ENCODE measurements at places on chromosomes 1 and 21.
A peak's percentile ranks its signal among the peaks of the same experiment; 100 is the strongest.

- DNase-seq: no peak
Measured at GRCh38 chr1:225748529-225748928, 29.1 kb upstream of the SRP9 start.

DNA sequence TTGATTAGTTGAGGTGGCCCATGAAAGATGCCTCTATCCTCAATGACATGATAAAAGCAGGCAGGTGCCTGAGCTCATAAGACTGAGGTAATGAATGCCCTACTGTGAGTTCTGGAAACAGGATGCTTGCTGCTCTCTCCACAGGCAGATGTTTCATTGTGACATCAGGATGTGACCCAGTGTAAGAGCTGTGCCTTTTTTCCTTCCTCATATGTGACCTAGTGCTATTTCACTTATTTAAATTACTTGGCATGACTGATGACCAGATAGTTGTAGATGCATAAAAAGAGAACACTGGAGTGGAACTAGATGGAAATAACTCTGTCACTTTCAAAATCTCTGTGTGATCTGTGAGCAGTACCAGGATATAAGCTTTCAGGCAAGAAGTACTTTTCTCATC is 31.9 kb downstream of the KIF14 start:
- DNase-seq: no peak

GRCh38 chr21:45118099-45118498 is 43.7 kb downstream of the ADARB1 start:
- no peak for DNase-seq

DNA sequence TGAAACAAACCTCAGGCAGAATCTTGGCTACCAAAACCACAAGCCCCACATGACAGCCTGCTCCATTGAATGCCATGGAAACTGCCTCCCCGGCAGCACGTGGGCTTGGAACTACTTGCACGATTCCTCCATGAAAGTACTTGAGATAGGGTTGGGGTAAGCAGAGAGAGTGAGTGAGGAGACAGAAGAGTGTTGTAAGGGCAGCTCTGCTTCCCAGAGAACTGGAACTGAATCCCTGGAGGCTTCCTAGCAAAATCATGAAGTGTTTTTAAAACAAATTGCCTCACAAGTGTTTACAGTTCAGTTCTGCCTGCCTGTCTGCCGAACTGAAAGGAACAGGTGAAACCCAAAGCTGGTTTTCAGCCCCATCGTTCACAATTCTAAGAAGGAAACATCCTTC is 35.3 kb upstream of the DNASE2B start:
- peak; percentile 6 for DNase-seq

DNA sequence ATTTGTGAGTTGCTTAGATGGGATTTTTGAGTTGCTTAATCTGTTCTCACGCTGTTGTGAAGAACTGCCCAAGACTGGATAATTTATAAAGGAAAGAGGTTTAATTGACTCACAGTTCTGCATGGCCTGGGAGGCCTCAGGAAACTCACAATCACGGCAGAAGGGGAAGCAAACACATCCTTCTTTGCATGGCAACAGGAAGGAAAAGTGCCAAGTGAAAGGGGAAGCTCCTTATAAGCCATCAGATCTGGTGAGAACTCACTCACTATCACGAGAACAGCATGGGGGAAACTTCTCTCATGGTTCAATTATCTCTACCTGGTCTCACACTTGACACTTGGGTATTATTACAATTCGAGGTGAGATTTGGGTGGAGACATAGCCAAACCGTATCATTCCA is 10.3 kb downstream of the CLIC6 start:
- DNase-seq: no peak

DNA sequence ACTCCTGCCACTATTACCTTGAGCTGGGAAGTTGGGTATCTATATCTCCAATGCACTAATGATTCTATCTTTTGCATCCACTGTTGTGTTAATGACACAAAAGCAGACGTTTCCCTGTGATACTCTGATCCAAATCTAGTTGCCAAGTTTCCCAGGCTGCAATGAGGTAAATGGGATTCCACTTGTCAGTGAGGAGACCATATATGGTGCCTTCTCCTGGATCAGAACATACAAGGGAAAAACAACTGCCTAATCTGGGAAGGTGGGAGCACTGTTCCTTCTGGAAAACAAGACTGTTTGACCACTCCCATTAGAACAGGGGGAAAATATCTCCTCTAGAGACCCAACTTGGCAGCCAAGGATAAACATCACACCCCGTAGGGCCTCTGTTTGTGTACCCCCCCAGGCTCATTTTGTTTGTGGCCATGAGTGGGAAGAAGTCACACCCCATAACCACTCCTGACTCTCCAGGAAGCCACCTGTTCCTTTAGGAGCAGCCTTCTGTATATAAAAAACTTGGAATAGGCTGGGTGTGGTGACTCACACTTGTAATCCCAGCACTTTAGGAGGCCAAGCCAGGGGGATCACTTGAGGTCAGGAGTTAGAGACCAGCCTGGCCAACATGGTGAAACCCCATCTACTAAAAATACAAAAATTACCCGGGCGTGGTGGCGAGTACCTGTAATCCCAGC is 28.5 kb upstream of the SLC6A9 start:
- DNase-seq: no peak

DNA sequence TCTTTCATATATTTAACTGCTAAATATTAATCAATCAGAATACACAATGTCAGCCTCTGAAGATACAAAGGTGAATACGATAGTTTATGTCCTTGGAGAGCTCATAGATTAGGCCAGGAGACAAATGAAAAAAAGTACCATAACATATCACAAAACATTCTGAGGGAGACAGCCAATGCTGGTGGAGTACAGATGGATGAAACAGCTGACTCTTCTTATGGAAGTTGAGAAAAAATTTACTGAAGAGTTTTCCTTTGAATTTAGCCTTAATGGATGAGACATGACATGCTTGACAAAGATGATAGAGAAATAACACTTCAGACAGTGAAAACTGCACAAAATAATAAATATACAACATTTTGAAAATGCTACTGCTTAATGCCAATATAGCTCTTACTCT is 193.5 kb downstream of the PDE4B start:
- DNase-seq: no peak

- DNase-seq: no peak
Measured at GRCh38 chr21:26563856-26564503, 9.1 kb downstream of the CYYR1 start.

DNA sequence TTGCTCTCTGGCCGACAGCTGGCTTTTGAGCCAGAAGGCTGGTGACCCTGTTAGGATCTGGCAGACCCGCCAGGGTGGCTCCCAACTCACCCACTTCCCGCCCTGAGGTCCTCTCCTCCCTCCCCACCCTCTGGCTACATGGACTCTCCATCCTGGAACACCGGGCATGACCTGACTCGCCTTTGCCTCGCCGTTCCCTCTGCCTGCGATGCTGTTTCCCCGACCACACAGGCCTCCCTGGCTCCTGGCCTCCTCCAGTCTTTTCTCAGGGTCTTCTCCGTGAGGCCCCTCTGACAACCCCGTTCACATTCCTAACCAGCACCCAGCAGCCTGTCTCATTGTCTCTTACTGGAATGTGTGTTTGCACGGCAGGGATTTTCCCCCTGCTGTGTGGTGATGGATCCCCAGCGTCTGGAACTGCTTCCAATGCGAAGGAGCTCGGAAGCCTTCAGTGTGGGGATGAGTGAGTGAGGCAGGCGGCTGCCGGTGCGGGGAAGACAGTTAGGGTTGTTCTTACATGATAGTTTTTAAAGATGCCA is 46.0 kb upstream of the POFUT2 start:
- DNase-seq: no peak

GRCh38 chr21:41180752-41181151 is 12.8 kb downstream of the BACE2 start:
- no peak for DNase-seq

- no peak for DNase-seq
Measured at GRCh38 chr1:21296509-21297354, 6.5 kb upstream of the ECE1 start.

DNA sequence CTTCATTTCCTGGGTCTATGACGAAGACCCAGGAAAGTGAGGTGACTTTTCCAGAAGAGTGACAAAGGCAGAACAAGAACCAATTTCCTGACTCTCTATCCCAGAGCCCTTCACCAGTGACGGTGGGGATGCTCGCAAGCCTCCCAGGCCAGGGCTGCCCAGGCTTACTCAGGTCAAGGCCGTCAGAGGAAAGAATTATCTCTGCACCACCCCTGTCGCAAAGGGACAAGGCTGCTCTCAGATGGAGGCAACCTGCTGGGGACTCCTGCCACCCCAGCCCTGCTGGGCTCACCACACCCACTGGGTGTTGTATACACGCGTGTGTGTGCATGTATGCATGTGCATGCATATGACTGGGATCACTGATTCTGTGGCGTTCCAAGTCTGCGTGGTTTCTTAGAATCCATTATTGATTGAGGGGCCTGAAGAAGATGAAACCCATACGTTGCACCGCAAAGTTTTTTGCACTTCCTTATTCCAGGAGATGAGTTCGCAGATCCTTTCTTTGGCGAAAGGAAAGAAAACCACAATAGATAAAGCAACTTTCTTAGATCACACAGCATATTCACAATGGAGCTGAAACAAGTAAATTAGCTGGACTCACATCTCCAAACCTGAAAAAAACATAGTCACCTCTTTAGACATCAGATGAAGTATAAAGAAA is 255.8 kb downstream of the RHOU start:
- no peak for DNase-seq

GRCh38 chr1:245356891-245357585 is 202.3 kb downstream of the KIF26B start:
- no peak for DNase-seq

- DNase-seq: peak; percentile 69
Measured at GRCh38 chr1:58727364-58727763, 27.5 kb upstream of the MYSM1 start.

GRCh38 chr1:7407980-7408770 is 362.9 kb upstream of the VAMP3 start:
- DNase-seq: no peak

DNA sequence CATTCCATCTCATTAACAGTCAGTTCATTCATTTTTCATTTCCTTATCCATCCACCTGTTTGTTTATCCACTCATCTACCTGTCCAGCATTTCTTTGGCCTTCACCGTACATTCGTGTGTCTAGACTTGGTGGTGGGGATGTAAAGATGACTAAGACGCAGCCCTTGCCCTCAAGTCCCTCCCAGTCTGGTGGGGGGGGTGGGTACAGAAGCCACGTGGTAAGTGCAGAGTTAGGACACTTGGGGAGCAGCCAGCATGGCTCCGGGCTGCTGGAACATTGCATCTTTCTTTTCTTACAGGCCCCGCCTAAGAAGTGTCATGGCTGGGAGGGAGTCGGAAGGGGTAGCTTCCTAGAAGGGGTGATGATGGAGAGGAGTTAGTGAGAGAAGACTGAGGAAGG is 17.2 kb downstream of the KIF26B start:
- no peak for DNase-seq

- DNase-seq: no peak
Measured at GRCh38 chr1:242128951-242129502, 130.1 kb upstream of the MAP1LC3C start.

- no peak for DNase-seq
Measured at GRCh38 chr1:101592845-101593244, 356.0 kb downstream of the S1PR1 start.

- DNase-seq: no peak
Measured at GRCh38 chr1:227325156-227325555, 6.9 kb upstream of the CDC42BPA start.

DNA sequence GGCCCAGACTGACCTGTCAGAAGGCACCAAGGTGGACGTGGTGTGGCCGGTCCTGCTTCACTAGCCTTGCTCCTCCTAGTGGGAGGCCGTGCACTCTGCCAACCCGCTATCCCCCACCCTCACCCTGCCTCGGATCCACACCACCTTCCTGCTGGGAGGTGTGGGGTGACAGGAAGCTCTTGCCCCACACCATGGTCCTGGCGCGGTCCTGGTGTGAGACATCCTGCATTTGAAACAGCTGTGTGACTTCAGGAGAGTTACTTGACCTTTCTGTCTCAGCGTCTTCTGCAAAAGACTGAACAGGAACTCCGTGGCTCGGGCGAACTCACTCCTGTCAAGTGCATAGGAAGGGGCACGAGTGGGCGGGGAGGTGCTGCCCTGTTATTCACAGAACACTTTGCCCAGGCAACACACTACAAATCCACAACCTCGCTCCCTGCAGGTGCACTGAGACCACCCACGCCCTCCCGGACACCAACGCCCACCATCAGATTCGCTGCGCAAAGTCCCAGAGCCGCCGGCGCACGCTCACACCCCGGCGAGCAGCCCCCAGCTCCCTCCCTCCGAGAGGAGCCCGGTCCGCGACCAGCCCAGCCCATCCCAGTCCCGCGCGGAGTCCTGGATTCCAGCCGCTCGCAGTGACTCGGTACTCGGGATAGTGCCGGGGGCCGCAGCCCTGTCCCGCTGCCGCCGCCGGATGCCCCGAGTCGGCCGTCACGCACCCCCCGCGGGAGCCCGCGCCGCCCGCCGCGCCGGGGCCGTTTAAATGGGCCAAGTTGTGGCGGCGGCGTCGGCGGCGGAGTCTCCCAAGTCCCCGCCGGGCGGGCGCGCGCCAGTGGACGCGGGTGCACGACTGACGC is at the start of gene SAMD11:
Gene SAMD11 (plus strand): TSS at position 793 of the 860 bp plus-strand sequence. CDS start 509 bp downstream, outside the sequence.
- DNase-seq: peak; percentile 89

GRCh38 chr21:38718481-38718880 is 87.2 kb upstream of the ETS2 start:
- DNase-seq: no peak

DNA sequence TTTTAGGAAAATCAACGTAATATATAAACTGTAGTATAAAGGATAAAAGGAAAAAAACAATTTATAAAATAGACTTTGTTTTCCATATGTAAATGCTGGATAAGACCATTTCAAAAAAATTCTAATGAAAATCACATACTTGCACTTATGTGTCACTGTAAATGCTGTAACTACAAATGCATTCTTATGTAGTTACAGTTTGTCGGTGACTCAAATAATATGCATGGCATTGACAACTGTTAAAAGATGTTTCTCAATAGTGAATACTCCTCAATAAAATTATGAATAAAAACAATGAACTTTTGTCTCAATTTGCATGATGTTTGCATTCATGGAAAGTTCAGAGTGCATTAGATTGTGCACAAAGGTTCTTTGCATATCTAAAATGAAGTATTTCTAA is 614.0 kb upstream of the CHRM3 start:
- DNase-seq: peak; percentile 36

DNA sequence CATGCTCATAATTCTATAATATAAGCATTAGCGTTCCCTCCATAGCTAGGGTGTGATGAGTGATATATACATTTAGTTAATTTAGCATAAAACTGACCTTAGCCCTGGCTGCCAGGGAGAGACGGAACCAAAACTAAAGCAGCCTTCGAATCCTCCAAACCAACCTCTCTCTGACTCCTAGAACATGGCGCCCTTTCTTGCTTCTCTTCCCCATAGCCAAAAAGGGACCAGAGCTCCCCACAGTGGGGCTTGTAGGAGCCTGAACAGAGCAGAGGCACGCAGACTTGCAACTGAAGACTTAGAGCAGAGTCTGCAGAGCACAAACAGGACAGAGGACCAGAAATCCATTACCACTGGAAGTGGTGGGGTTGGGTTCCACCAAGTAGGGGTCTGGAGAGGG is 17.7 kb downstream of the IRF2BP2 start:
- no peak for DNase-seq

DNA sequence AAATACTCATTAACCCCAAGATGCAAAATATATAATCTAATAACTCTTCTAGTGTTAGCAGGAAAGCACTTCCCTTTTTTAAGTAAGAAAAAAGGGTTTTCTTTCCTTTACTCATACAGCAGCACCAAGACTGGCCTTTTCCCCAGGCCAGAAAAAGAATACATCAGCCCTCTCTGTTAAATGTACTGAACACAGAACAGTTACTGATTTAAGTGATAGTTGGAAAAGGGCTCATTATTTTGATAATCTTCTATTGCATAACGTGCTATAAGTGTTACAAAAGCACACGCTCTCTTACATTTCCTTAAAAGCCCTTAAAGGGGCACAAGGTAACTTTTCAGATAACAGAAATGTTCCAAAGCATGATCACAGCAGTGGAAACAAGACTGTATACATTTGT is 142.9 kb downstream of the TIAM1 start:
- DNase-seq: no peak

Measured in cardiac fibroblast (primary cell).